DMS 273 treated with DMSO at 0.1 percent for 48 hours (cell line): ENCODE measurements at places on chromosomes 1 and 21.

- DNase-seq = peak; percentile 38
Measured at GRCh38 chr1:31216016-31216415, 23.7 kb downstream of the NKAIN1 start.

DNA sequence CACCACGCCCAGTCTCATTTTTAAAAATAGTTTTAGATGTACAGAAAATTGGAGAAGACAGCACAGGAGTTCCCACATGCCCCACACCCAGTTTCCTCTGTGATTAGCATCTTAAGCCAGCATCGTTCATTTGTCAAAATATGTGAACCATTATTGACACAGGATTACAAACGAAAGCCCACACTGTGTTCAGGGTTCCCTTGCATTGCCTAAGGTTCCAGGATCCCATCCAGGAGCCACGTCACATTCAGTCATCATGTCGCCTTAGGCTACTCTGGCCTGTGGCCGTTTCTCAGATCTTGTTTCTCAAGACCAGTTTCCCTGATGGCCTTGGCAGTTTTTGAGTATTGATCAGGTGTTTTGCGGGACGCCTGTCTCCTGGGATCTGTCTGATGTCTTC is 34.7 kb upstream of the TNFRSF1B start:
- no peak for DNase-seq

DNA sequence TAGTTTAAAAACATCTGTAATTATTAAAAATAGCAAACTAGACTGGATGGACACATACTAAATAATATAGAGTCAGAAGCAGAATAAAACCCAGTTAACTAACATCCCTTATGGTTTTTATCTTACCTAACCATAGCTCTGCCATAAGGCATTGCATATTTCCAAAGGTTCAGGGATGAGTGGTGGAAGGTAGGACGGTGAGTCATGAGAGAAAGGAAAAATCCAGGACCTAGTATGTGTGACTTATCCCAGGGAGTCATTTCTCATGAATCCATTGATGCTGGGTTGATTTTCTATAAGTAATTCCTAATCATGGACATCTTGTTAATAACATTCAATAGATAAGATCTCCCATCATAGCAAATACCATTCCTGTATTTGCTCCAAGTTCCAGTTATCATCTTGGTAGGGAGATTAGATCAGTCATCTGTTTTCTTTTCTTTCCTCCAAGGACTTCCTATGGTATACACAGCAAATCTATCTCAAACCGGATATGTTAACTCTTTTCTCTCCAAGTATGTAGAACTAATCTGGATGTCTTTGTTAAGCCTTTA is 490.7 kb upstream of the B3GALT2 start:
- DNase-seq = no peak

DNA sequence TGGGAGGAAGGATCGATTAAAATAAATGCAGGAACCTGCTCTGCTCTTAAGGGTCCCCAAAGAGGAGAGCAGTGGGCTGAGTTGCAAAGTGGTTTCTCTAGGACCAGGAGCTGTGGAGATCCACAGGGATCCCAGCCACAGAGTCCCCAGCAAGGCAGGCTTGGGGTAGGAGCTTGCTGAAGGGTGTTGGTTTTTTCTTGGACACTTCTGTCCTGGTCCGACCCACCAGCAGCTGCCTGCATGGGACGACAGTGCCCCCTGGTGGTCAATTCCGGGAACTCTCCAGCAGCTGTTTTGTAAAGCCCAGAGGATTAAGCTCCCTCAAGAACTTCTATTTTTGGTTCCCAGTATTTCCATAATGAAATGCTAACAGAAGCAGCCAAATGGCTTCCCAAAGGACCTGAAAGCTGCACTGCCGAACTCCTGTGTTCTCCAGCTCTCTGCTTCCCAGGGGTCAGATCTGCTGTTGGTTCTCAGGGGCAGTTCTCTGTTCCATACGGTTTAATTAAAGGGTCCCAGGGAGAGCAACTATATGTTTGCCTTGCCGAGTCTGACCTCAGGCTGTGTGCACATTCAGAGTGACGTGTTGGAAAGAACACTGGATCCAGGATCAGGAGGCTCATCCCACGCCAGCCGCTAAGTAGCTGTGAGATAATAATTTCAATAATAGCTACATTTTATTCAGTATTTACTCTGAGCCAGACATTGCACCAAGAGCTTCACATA is 23.2 kb downstream of the NENF start:
- peak; percentile 55 for DNase-seq

GRCh38 chr1:114238053-114238452 is 84.4 kb upstream of the SYT6 start:
- DNase-seq = no peak

DNA sequence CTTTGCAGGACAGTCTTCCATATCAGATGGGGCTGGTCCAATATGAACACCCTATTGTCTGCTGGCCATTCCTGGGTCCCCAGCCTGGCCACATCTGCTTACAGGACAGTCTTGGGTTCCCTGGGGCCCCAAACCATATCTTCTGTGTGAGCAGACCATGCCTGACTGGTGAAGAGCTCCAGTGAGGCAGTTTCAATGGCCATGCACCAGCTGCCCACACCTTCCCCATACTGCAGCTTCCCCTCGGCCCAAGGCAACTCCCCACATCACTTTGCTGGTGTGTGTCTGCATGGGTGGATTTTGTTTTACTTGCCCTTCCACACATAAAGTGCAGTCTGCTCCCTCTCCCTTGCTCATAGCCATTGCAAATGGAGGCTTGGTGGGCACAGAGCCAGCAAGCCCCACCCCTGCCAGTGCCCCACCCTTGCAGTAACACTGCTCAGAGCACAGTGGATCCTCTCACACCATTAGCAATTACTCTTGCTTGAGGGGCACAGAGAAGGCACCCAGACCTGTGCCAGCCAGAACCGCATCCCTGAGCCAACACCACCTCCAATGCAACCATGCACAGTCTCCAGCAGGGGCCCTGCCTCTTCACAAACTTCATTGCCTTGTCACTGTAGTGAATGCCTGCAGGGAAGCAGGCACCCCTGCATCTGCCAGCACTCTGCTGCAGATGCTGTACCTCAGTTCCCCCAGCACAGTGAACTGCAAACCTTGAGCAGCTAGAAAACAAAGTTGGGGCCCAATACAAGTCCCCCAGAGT is 474.5 kb upstream of the BEND5 start:
- DNase-seq = no peak

- no peak for DNase-seq
Measured at GRCh38 chr1:63946866-63947491, 173.2 kb downstream of the ROR1 start.

- no peak for DNase-seq
Measured at GRCh38 chr1:108947871-108948525, 15.3 kb downstream of the CLCC1 start.

- DNase-seq = no peak
Measured at GRCh38 chr1:48560116-48560515, 88.1 kb upstream of the SPATA6 start.

DNA sequence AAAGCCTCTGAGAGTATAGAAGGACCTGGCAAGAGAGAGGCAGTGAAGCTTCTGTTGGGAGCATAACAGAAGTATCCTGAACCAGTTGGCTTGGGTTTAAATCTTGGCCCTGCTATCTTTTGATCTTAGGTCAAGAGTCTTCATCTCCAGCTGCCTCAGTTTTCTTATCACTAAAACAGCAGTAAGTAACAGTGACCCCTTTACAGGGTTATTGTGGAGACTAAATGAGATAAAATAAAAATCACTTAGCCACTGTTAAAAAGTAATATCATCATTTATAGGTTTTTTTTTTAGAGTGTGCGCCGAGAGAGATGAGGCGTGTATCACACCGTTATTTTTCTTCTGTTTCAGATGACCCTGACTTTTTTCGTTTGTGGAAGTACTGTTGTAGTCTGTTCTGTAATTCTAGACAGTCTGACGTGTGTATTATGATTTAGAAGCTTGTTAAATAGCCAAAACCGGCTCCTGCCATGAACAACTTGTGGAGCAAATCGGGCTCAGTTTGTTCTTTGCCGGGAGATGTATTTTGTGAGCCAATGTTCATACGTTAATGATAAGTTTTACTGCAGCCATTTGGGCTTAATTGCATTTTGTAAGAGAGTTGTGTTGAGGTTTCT is 1.1 kb downstream of the THRAP3 start:
- no peak for DNase-seq

DNA sequence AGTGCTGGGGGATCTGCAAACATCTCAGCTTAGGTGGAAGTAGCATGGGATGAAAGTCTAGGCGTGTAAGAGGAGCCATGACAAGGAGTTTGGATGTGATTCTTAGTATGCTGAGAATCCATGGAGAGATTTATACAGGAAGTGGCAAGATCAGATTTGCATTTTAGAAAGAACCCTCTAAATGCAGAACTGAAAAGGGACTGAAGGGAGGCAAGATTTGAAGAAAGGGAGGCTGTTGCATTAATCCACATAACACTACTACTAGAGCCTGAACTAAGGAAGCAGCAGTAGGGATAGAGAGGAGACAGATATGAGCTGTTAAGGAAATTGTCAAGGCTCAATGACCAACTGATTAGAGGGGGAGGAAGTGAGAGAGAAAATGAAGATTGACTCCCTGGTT is 9.8 kb downstream of the C1orf74 start:
- DNase-seq = no peak

GRCh38 chr1:40974945-40975344 is 4.6 kb upstream of the CTPS1 start:
- DNase-seq = no peak

- DNase-seq = no peak
Measured at GRCh38 chr1:20508411-20508771, 440 bp upstream of the MUL1 start.

DNA sequence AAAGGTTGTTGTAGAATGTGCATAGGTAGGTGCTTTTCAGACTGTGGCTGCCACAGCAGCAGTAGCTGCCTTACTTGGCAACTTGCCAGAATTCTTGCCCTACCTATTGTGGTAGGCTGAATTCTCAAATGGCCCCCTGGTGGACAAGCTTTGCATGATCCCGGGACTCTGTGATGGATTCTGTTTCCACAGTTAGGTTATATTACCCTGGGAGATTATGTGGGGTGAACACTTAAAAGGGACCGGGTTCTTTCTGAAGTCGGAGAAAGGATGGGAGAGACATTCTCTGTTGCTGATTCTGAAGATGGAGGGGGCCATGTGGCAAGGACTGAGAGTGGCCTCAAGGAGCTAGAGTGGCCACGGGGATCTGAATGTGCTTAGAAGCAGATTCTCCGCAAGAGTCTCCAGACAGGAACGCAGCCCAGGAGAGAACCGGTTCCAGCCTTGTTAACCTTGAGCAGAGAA is 32.1 kb upstream of the KCNE1 start:
- peak; percentile 43 for DNase-seq

DNA sequence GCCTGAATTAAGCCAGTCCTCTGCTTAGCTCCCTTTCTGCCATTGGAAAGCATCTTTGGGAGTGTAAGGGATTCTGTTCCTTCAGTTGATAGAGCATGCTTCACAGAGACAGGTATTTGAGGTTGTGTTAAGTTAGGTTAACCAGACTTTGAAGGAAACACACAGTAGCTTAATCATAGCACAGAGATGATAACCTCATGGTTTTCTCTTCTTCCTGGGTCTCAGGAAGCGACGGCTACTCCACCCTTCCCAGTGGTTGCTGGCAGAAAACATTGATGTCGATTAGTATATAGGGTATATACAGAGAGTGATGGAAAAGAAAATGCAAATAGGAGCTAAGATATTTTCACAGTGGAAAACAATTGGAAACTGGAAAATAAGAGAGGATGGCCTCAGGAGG is 42.0 kb downstream of the S1PR1 start:
- no peak for DNase-seq

GRCh38 chr1:245969283-245969682 is 537.8 kb downstream of the SMYD3 start:
- no peak for DNase-seq

DNA sequence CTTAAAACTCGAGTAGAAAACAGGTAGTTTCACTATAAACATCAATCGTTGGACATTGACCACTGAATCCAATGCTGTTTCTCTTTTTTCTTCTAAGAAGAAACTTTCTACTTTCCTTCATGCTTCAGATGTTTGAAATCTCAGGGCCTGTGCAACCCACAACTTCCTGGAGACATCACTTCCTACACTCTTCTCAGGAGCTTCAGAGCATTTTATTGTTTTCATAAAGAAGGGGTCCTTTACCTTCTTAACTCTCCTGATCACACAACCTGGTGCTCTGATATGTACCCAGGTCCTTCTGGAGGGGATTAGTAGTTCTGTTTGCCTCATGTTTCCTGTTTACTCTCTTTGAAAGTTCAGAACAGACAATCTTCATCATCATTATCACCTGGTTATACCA is 113.0 kb upstream of the VAV3 start:
- DNase-seq = no peak

- DNase-seq = no peak
Measured at GRCh38 chr1:44786138-44786840, 1.7 kb downstream of the BEST4 start.

GRCh38 chr1:26717017-26717491 is 21.2 kb downstream of the ARID1A start:
- no peak for DNase-seq

GRCh38 chr1:63907051-63907450 is 133.2 kb downstream of the ROR1 start:
- DNase-seq = no peak

DNA sequence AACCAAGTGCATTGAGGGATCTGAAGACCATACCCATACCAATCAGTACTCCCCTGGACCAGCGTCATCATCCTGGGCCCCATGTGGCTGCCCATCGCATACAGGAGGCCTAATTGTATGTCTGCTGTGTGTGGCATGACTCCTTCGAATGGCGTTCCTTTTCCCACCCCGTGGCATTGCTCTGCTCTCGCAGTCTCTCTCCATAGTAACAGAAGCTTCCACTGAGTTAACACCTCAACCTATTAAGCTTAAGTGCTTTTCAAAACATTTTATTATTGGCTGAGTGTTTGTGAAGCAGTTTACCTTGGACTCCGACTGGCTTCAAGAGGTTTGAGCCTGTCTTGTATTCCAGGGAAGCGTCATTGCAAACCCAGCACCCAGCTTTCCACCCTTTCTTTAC is 187.1 kb upstream of the LMO4 start:
- DNase-seq = no peak

DNA sequence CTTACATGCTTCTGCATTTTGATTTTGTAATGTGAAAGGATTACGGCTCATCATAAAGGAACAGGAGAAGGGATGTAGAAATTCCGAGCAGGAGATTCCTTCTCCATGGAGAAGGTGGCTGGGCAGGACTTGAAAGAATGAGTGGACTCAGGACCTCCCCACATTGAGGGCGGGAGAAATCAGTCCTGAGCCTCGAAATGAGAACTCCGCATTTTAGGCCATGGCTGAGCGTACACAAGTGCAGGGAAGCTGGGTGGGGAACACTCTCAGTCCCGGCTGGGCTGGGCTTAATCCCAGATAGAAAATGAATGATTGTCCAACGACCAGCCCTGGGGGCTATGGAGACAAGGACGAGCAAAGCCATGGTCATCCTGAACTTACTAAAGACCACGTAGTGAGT is 402.3 kb upstream of the POU3F1 start:
- no peak for DNase-seq

DNA sequence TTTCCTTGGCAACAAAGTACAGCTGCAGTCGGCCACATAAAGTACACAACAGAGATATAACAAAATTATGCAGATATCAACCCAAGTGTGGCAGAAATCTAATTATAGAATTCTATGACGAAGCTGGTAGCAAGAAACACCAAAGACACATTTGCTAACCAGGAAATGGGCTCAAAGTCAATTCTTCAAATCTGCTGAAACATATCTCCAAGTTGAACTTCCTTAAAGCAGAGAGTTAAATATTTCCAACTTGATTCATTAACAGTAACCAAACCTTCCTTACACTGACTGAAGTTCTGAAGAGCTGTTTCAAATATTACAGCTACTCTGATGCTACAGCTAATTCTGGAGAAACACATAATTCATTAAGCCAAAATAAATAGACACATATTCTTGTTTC is 67.6 kb upstream of the SDC3 start:
- DNase-seq = no peak
